ENCODE measurements at places on chromosomes 2 and 18.

- DNase-seq: no peak
Measured at GRCh38 chr2:222563936-222564335, 92.0 kb downstream of the FARSB start.

DNA sequence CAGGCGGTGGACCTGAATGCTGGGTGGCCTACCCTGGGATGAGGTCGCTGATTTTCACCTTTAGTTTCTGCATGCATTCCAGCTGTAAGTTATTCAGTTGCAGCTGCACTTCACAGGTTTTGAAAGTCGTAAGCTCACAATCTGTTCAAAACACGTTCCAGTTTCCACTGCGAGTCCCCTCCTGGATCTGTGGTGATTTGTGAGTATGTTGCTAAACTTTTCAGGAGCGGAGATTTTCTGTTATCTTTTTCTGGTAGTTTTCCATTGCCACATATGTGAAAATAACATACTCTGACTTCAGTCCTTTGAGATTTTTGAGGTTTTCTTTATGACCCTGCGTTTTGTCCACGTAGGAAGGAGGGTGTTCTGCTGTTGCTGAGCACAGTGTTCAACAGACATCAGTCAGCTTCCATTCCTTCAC lies 102.1 kb downstream of the SNTG2 start:
- no peak for DNase-seq

DNA sequence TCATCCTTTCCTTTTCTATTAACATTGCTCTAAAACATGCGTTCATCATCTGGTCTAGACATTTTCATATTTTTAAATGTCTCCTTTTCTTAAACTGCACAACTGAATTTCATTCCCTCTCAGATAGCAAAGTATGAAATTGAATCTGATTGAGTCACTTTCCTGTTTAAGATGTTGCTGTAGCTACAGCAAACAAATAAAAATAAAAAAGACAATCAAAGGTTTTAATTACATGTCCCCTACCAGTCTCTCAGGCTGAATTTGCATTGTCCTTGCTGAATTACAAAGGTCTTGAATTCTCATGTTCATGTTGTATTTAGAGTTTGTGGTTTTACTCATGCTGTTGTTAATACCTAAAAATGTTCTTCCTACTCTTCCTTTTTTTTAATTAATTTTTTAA lies 537.9 kb upstream of the LRATD1 start:
- no peak for DNase-seq

- no peak for DNase-seq
Measured at GRCh38 chr2:215698566-215698965, 262.7 kb upstream of the FN1 start.

DNA sequence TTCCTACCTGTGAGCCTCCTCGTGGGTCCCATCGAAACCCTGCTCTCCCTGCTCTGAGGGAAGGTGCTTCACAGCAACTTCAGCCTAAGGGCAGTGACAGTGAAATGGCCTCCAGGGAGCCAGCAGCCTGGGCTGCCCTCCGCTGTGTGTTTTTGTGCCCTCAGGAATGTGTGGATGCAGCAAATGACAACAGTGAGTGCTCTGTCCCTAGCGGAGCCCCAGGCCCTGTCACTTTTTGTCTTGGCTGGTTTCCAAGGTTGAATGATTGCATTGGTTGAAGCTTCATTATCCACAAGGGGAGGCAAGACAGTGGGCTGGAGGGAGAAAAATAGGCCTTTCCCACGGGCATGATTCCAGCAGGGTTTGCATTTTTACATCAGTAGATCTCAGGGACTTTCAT lies 42.9 kb downstream of the STON1 start:
- DNase-seq: no peak

DNA sequence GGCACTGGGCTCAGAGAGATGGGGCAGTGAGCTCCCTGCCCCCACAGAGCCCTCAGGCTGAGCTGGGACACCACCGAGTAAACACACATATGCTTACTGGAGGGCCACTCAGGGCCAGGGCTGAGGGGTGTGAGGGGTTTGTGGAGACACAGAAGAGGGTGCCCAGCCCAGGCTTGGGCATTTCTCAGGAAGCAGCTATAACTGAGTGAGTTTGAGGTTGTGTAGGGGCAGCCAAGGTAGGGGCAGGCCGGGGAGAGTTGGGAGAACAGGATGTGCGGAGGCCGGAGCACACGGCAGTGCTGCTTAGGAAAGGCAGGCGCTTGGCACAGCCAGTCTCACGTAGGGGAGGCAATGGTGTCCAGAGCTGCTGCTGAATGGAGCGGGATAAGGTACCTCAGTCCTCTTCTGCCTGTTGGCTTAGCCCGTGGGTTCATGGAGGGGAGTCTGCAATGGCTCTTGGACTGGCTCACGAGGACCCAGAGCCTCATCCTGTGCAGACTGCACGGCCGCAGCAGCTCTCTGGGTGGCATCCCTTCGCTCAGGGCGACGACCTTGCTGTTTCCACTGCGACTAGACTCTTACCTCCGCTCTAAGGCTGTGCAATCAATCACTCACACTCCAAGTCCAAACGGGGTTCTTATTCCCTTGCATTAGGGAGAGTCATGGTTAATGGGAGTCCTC lies 466.1 kb upstream of the HS6ST1 start:
- DNase-seq: no peak

GRCh38 chr18:74139411-74139810 lies 8.2 kb downstream of the FBXO15 start:
- no peak for DNase-seq

DNA sequence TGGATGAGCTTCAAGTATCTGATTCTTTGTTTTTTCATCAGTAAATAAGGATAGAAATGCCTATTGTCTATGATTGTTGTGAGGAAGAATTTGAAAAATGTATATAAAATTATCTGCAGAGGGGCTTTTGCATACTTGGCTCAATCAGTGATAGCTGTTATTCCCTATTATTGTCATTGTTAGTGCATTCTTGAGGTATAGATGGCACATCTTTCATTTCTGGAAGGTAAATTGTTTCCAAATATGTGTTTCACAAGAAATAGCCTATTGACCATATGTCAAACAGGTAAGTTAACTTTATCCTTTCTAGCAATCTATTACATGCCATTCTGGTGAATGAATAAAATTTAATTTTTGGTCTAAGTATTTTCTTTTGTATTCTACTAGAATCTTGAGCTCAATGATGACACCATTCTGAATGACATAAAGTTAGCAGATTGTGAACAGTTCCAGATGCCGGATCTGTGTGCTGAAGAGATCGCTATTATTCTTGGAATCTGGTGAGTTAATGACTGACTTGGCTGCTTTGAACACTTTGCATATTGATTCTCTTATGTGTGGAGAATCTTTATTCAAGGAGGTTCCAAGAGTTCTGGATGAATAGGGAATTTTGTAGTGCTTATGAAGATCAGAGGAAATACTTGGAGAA lies 44.2 kb downstream of the TTC27 start:
- no peak for DNase-seq

Data from stimulated activated CD8-positive, alpha-beta memory T cell treated with anti-CD3 and anti-CD28 coated beads, Interleukin-4, amount 100 ng/mL, for 4 hours (primary cell).